ENCODE measurements at places on chromosomes 13 and 19.
A peak's percentile ranks its signal among the peaks of the same experiment; 100 is the strongest.

DNA sequence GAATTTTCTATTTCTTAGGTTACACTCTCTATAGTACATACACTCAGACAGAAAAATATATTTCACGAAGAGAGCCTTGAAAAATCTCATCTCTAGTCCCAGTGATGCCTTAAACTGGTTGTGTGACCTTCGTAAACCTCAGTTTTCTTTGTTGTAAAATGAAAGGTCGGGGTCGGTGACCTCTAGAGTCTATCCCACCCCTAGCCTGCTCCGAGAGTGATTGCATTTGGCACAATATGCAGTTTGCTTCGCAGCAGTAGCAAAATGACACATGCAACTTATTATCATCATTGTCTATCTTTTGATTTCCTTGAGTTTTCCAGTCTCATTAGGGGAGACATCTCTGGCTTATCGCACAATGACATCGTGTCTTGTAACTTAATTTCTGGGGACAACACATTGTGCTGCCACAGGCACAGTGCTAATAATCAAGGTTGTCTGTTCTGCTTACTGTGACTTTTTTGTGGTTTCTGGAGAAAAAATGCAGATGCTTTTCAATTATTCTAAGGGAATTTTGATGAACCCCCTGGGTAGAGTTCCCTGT is 115.0 kb downstream of the GGACT start:
- DNase-seq = no peak

- no peak for DNase-seq
These were observed 203.9 kb downstream of the NUFIP1 start for GRCh38 chr13:44785401-44785800.

DNA sequence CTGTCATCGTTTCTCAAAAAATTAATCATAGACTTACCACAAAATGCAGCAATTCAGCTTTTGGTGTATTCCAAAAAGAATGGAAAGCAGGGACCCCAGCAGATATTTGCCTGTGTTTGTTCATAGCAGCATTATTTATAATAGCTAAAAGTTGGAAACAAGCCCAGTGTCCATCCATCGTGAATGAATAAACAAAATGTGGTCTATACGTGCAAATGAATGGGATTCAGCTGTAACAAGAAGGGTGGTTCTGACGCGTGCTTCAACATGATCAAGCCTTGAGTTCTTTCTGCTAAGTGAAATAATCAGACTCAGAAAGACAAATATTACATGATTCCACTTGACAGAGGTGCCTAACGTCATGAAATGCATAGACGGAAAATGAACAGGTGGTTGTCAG is 36.4 kb downstream of the PSG11 start:
- DNase-seq = peak; percentile 66

GRCh38 chr19:3111586-3112247 is 17.6 kb downstream of the GNA11 start:
- DNase-seq = no peak

GRCh38 chr13:113975416-113975815 is 1.5 kb upstream of the C13orf46 start:
- DNase-seq = no peak
